ENCODE measurements at places on chromosomes 2 and 18.

DNA sequence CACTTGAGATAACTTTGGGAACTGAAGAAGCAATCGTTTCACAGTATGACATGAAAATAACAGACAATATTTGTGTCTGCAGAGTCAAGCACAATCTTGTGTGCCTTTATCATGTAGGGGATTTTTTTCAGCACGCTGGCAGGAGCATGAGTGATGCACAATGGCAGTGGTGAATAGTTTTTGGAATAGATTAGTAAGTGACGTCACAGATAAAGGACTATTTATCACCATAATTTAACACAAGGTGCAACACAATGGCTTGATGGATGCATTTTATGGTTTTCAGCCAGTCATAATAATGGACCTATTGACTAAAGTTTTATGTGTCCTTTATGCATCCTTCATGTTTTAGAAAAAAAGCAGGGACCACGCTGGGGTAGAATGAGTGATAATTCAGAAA, 559.8 kb upstream of the FANCL start:
- no peak for DNase-seq

DNA sequence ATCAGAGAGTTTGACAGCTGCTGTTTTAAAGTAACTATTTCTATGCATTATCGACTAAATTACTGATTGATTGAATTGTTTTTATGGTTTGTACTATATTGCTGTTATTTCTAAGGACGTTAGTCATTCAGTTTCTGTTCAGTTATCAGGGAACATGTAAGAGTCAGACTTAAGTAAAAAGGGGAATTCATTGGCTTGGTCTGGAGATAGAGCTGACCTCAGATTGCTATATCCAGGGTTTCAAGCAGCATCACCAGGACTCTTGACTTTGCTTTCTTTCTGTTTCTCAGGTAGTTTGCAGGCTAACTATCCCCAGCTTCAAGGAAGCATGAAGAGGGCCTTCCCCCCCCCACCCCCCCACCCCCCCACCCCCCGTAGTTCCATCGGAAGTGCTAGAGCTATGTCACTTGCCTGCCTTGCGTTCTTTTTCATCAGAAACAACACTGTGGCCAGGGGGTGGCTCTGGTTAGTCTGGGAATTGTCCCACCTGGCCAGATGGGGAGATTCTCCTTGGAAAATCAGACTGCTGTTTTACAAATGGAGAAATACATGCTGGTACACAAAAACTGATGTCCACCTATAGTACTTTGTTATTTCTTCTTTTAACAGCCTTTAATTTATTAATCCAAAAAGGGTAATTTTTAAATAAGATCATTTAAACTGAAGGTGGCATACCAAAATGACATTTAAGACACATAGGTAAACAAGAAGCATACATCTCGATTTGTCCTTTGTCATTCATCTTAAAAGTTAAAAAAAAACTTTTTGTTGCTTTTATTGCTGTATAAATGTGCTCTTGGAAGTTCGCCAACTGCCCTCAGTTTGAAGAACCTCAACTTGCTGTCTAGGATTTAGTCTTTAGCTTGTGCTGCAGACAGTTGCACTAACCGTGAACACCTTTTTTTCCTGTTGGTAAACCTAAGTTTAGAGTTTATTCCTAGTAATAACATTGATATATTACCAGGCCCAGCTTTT, 9.4 kb downstream of the SMAD4 start:
- DNase-seq = no peak

DNA sequence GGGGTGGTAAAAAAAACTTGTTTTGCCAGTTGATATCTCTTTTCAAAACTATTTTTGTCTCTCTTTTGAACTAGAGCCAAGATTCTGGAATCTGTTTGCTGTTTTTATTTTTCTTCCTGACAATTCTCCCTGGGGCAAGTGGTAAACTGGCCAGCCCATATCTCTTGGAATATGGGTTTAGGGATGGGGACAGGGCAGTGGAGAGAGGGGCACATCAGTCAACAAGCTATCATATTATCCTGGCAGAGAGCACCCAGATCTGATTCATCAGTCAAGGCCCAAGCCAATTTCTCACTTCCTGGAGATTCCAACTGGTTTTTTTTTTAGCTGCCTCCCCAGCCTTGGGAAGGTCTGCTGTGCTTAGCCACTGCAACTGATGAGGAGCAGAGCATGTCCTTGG, 52.3 kb downstream of the ARHGAP28 start:
- DNase-seq = no peak

DNA sequence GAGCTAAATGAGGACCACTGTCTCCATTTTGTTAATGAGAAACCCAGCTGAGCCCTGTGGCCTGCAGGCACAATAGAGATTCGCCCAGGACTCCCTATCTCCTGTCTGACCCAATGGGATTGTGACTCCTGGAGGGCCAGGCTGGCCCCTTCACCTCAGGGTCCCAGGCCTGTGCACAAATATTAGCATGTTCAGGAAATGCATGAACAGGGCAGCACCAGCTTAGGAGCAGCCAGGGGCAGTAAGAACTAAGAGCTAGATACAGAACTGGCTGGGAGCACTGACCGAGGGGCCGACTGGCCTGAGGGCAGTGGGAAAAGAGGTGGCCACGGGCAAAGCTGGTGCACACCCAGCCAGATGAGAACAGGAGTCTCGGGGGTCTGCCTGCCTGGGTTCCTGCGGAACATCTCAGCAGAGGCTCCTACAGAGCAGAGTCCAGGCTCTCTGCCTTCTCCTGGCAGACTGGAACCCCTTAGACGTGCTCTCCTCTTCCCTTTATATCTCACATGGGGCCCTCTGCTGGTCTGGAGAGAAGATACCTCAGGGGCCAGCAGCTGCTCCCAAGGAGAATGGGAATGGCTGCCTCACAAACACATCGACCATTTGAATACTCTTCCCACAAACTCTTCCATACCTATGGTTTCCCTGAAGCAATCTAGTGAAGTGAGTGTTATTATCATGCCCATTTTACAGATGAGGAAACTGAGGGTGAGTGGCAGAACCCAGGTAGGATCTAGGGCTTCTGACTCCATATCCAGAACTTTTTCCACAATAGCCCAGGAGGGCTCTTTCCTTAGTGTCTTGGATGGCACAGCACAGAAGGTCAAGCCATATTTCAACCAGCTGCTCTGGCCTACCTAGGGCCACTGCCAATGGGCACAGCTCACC, 77.6 kb upstream of the OTOF start:
- no peak for DNase-seq

- DNase-seq = peak; percentile 3
Measured at GRCh38 chr2:128622371-128622770, 303.7 kb upstream of the HS6ST1 start.

- DNase-seq = no peak
Measured at GRCh38 chr18:9455718-9456511, 19.4 kb upstream of the RALBP1 start.

- DNase-seq = no peak
Measured at GRCh38 chr2:167355821-167356220, 467.5 kb downstream of the XIRP2 start.

GRCh38 chr18:79520478-79521390, 125.0 kb downstream of the NFATC1 start:
- no peak for DNase-seq

DNA sequence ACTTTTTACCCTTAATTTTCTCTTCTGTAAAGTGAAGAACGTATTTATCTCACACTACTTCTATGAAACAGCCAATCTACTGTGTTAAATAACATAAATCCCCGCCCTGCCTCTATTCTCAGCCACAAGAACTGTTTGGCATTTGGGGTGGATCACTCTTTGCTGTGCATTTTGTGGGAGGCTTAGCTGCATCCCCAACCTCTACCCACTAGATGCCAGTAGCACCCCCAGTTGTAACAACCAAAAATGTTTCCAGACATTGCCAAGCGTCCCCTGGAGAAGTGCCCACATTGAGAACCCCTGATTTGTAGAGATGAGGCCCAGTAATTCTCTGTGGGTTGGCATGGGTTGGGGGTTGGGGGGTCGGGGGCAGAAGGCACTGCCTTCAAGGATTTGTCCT, 94.7 kb upstream of the BOD1L2 start:
- DNase-seq = no peak

- DNase-seq = no peak
Measured at GRCh38 chr2:230715201-230715600, 2.6 kb downstream of the CAB39 start.

DNA sequence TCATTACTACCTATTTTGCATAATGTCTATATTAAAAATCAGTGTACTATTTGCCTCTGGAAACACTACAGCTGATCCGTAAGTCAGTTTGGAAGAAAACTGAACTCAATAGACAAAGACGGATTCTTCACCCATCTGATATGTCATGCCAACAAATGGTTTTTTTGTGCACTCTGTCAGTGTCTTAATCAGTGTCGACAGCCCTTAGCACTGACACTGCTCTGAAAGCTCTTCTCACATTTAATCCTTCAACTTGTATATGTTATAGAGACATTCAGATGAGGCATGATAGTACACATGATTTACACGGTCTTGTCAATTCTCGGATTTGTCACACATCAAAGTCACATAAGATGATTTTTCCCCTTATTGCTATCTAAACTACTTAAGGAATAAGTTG, 347.5 kb upstream of the GALNT5 start:
- no peak for DNase-seq

DNA sequence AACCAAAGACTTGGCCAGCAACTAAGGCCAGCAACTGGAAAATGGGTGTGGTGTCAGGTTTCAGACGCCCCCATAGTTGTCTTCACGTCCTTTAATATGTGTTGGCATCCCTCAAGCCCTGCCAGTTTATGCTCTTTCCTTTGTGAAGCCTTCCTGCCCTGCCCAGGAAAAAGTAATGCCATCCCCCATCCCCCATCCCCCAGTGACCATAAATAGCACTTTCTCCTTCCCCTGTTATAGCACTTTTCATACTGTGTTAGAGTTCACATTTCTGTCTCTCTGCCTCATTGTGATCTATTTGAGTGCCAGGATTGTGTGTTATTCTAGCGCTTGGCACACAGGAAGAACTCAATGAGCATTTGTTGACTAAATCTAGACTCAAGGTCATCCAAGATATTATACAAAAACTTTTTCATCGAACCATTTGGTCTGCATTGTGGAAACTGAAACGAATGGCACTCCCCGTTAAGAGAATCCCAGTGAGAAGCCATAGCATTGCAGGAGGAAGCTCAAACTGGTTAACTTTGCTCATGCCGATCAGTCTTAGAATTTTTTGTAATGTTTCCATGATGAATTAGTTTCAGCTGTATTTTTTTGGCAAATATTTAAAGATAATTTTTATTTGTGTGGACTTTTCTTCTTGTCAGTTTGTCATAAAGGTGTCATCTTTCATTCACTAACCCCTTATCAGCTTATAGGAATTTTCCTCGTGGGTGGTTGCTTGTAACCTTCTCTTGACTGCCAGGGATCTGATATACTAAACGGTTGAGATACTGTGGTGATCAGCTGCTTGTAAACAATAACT, 15.7 kb downstream of the CRIM1 start:
- DNase-seq = no peak

GRCh38 chr2:149800624-149801542, 213.3 kb upstream of the MMADHC start:
- DNase-seq = no peak

DNA sequence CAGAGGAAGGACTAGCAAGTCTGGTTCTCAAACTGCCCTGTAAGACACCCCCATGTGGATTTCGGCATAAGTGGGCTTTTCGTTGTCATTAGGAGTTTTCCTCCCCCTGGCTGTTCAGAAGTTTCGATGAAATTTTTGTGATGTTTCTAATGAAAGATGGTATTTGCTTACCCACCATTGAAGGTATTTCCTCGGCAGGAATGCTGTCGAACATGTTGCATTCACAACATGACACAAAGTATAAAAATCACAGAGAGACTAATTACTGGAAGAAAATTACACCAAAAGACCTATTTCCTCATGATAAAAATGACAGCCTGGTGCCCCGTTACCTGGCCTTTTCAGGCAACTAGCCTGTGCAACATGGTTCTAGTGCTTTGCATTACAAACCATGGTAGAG, 144.9 kb downstream of the TXNL1 start:
- no peak for DNase-seq

DNA sequence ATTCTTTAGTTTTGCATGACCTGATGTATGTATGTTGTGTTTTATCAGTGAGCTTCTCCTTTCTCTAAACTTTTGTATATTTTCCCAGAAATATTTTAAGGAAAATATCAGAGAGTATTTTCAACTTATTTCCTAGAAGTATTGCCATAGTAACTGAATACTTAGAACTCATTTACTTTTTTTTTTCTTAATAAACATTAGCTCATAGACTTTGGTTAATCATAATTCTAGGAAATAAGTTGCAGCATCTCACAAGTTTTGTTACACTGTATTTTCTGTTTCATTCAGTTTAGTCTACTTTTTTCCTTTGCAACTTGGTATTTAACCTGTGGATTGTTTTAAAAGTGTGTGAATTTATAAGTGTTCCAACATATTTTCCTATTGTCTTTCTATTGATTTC, 27.5 kb downstream of the SMCHD1 start:
- no peak for DNase-seq

- peak; percentile 12 for DNase-seq
Measured at GRCh38 chr2:176813621-176814049, 399.0 kb upstream of the HNRNPA3 start.

- no peak for DNase-seq
Measured at GRCh38 chr2:172647439-172647838, 88.2 kb upstream of the RAPGEF4 start.

DNA sequence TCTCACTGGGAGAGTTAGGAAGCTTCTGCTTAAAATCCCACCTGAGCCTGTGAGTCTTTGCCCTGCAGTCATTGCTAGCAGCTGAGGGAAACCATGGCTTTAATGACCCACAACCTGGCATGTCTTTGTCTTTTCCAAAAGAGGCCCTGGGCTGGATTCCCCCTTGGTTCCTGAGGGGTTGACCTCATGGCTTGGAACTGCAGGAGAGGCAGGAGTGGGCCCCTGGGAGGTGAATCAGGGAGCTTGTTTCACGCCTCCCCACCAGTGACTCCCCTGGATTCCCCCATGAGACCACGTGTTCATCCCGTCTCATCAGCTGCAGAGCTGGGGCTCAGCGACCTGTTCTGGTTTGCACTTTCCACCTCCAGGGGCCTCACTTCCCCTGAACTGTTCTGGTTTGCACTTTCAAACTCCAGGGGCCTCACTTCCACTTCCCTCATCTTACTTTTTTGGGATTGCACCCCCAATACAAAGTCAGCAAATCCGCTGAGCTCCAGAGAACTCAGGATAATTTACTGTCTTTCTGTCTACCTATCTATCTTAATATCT, 58.5 kb upstream of the TMEM18 start:
- DNase-seq = no peak

- no peak for DNase-seq
Measured at GRCh38 chr2:180695586-180696401, 284.6 kb upstream of the UBE2E3 start.

GRCh38 chr18:39380186-39380725, 1814.7 kb upstream of the CELF4 start:
- no peak for DNase-seq
